Activated gamma-delta T cell treated with anti-CD3 and anti-CD28 coated beads, Interleukin-2, amount 50 U/mL, for 16 hours (primary cell): ENCODE measurements at places on chromosomes 5 and 9.

DNA sequence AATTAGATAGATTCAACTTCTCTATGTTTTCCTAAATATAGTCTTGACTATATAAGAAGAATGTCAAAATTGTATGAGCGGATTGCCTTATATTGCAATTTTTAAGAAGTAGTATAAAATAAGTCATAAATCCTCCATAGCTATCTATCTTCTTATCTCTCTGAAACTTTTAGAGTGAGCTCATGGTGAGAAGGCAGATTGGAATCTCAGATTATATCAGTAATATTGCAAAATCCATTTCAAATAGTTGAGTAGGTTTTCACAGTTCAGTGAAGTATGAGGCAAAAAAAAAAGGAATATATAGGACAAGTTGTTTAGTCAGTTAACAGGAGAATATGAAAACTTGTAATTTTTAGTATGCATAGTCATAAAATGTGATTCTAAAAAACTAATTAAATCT, 156.4 kb downstream of the FAM174A start:
- DNase-seq: no peak

- no peak for DNase-seq
Measured at GRCh38 chr5:124580925-124581737, 165.3 kb downstream of the ZNF608 start.

- DNase-seq: no peak
Measured at GRCh38 chr5:109762821-109763220, 73.1 kb downstream of the MAN2A1 start.

DNA sequence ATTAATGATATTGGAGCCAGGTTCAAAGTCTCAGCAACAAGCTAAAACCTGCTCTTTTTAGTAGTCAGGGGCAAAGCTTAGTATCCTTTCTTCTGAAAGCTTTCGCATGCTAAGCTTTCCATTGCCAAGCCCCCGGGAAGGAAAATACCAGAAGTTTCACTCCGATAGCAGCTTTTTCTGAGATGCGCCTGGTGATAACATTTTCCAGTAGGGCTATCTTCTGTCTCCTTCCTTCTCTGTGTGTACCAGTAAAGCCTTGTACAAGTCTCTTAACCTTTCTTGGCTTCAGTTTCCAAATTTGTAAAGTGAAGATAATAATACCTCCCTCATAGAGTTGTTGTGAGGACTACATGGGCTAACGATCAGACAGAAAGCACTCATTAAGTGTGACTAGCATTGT, 36.7 kb downstream of the DOCK8 start:
- no peak for DNase-seq
